ENCODE measurements at places on chromosomes 2 and 18.
A peak's percentile ranks its signal among the peaks of the same experiment; 100 is the strongest.

DNA sequence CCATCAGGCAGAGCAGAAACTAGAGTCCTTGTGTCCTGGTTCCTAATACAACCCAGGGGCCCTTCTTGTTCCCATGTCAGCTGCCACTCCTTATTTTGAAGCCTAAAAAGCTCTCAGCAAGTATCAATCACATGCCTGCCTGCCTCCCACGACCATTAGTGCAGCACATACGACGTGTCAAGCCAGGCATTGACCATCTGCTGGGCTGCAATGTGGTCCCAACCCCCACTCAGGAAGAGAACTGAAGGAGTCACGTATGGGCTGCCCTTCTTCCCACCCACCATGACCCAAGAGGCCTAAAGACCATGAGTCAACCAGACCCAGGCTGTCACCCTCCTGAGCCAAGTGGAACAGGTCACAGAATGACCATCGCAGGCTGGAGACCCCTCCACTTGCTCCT is 98.8 kb downstream of the KLHL29 start:
- DNase-seq, result no peak

DNA sequence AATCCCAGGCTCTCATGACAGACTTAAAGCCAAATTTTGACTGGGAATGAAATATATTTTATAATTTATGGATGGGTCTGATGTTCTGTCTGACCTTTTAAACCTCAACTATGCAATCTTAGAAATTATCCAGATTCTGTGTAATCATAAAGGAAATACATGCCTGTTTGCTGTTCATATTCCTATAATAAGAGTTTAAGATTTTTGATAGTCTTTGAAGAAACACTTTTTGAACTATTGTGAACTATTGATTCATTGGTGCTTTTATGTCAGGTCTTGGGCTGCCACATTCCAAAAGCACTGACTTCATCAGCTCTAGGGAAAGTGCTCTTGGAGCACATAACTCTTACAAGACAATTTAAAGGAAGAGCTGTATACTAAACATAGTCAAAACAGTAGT is 64.2 kb downstream of the CCDC150 start:
- DNase-seq, result no peak

- peak; percentile 37 for DNase-seq
Measured at GRCh38 chr2:237557633-237558015, 8.8 kb upstream of the PRLH start.

DNA sequence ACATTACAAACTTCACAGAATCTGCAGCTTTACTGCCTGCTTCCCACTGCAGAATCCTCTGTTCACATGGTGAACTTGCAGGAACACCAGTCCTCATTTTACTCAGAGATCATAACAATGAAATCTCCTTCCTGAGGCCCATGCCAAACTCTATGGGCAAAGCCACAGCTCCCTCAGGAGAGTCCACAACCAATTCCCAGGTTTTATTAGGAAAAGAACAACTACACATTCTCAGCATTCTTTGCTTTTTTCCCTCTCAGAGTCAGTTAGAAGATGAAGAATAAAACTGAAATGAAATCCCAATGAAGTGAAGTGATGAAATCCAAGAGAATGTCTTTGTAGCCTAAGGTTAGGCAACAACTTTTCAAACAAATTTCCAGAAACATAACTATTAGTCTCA is 233.7 kb downstream of the DSEL start:
- DNase-seq, result no peak

- DNase-seq, result no peak
Measured at GRCh38 chr2:38754506-38754905, 3.3 kb upstream of the SRSF7 start.

DNA sequence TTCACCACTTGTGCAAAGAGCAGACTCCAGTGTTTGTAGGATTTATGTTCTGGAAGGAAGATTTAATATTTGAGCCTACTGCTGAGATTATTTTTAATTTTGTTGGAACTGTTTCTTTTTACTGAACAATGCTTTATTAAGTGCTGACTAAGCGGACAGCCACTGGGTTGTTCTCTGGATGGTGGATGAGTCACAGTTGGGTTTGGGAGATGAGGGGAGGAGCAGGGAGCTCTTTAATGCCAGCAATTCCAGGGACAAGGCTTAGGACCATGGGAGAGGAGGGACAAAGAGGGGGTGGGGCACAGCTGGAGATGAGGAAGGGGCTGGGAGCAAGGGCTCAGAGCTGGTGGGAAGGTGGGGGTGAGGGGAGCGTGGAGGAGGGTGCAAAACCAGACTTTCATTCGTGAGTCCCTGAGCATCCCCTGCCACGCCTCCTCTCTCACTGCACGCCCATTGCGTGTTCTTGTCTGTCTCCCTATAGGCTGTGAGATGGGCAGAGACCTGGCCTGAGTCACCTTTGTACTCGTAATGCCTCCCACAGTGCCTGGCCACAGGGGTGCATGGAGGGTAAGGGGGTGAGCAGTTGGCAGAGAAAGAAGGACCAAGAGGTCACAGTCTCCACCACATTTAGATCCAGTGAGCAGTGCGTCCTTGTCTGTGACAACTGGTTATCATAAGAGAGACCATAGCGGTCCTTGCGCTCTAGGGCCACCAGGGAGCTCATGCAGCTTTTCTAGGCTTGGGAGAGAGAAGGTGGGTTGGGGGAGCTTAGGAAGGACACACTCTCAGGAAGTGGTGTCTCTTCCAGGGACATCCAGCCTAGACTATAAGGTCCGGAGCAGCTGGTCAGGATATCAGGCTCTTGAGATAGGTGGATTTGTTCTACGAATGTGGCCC is 18.4 kb downstream of the SLC4A3 start:
- DNase-seq, result no peak

GRCh38 chr2:45984896-45985473 is 312.2 kb upstream of the EPAS1 start:
- no peak for DNase-seq

DNA sequence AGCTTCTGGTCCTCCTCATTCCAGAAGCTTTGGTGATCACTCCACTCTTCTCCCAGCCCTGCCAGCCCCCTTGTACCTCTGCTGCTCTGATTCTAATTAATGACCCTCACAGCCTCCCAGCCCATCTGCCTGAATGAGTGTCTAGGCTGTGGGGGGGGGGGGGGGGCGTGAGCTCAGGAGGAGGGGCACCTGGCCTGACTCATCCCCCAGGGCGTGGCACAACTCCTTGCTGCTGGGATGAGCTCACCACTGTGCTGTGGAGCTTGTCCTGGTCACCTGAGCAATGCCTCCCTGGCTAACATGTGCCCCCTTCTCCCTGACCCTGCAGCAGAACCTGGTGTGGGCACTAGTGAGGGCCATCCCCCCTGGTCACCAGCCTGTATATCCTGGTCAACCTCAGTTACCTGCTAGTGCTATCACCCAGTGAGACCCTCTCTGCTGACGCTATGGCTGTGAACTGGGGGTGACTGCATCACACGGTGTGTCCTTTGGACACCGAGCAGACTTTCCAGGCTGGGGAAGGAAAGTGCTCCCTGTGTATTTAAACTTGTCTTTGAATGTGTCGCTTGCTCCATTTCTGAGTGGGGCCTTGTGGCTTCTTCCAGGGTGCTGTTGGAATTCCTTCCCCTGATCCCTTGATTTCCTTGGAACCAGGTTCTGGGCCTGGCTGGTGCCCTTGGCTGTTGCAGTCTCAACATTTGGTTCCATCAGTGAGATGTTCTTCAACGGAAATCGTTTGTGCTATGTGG is 41.5 kb upstream of the PUM2 start:
- no peak for DNase-seq

DNA sequence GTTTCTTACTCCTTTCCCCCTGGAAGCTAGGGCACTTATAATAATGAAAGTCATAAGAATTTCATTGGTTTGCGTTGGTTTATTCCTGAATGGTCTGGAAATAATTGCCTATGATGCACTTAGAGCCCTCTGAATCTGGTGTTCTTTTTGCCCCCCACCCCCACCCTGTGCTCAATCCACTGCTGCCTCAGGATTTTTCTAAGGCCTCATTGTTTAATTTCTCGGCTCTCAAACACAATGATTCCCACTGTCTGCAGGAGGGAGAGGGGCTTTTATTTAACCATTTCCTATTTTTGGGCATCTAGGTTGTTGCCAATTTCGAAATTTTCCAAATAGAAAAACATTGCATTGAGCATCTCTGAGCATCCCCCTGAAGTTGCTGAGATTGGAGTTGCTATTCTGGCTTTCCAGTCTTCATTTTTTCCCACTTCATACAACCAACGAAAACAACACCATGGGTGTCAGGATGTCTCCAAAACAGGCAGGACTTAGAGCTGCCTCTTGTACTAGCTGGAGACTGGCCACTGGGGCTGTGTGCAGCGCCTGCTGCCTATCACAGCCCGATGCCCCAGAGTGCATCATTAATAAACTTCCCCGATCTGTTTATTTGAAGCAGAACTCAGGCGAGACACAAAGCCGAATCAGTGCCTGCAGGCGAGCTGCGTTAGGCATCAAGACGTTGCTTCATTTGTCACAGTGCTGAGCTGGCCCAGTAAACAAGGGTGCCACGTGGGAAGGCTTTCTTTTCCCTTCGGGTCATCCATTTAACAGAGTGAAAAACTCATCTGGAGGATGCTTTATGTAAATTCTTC is 1.8 kb upstream of the PCARE start:
- no peak for DNase-seq

DNA sequence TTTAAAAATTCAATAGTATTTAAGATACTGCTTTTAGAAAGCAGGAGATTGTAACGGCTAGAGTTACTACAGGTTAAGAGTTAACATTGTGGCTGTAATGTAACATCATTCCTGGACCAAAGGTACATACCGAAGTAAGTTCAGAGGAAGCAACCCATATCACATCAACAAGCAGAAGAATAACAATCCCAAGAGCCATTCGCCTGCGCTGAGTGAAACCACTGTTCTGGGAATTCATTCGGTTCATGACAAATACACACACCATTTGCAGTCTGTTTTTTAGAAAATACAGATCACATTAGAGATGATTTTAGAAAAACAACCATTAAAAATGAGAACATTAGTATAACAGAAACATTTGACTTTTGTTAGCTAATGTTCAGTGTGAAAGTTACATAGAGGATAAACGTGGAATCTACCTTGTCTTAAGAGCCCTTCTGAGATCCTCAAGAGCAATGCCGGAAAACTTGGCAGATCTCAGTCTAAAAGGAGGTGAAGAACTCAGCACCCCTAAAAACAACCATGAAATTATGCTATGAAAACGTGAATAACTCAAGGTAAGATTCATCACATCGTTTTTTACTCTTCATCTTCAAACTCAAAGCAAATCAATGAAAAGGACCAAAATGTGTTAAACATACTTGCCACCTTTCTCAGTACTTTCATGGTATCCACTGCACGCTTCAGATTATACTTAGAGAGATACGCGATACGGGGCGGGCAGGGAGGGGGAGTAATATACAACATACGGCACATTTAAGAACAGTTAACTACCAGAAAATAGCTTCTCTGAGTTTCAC is 1.2 kb downstream of the SLC35F5 start:
- no peak for DNase-seq

DNA sequence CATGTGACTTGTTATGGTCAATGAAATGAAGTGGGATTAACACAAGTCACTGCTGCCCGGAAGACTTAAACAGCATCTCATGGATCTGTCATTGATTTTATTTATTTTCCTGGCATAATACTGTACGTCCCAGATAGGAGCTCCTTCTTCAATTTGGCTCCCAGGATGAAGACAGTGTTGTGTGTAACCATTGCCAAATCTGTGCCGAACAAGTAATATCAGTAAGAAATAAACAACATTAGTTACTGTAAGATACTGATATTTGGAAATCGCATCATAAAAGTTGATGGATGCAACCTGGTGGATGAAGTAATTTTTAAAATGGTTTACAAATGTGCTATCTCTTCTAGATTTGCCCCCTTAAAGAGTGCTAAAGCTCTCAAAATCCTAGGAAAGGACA is 419.0 kb upstream of the MMADHC start:
- DNase-seq, result no peak

GRCh38 chr2:105536175-105536574 is 137.3 kb upstream of the FHL2 start:
- DNase-seq, result no peak

- no peak for DNase-seq
Measured at GRCh38 chr18:60722742-60723141, 350.2 kb upstream of the MC4R start.

DNA sequence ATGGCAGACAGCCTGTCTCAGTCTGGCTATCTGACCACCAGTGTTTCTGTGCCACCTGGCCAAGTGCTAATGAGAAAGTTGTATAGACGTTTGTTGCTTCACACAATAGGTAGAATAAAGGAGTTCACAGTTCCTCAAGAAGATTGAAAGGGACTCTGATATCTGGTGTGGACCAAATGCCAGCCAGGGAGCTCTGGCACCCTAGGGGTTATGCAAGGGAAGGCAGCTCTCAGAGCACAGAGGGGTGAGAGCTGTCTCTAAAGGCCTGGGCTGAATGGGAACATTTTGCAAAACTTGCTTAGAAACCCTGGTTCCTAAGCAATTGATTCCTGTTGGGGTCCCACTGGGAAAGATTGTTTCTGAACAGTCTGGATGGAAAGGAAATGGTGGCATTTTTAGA is 553.8 kb downstream of the EPHA4 start:
- no peak for DNase-seq

DNA sequence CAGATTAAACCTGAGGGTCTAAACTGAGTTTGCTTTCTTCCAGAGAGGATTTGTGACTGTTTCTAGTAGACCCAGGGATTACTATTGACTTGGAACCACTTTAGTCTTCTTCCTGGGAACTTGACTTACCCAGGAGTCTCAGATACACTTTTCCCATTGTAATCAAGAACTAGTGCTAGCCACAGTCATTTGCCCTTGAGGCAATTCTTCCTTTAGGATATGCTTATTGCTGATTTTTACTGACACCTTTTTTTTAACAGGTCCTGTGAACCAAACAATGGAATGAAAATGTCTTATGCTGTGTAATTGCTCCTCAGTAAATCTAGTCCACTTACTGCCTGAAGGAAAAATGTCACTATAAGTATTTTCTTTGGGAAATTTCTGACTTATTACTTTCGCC is 78.3 kb downstream of the TAF4B start:
- no peak for DNase-seq

GRCh38 chr18:13589943-13590342 is 136.4 kb downstream of the FAM210A start:
- no peak for DNase-seq

Data from activated T-cell treated with anti-CD3 and anti-CD28 coated beads, Interleukin-2, amount 50 U/mL, for 24 hours (primary cell).